Retinal pigment epithelial cell (primary cell): ENCODE measurements at places on chromosomes 13 and 19.

GRCh38 chr19:49851456-49852259 lies 699 bp downstream of the PTOV1 start:
- DNase-seq, result no peak

DNA sequence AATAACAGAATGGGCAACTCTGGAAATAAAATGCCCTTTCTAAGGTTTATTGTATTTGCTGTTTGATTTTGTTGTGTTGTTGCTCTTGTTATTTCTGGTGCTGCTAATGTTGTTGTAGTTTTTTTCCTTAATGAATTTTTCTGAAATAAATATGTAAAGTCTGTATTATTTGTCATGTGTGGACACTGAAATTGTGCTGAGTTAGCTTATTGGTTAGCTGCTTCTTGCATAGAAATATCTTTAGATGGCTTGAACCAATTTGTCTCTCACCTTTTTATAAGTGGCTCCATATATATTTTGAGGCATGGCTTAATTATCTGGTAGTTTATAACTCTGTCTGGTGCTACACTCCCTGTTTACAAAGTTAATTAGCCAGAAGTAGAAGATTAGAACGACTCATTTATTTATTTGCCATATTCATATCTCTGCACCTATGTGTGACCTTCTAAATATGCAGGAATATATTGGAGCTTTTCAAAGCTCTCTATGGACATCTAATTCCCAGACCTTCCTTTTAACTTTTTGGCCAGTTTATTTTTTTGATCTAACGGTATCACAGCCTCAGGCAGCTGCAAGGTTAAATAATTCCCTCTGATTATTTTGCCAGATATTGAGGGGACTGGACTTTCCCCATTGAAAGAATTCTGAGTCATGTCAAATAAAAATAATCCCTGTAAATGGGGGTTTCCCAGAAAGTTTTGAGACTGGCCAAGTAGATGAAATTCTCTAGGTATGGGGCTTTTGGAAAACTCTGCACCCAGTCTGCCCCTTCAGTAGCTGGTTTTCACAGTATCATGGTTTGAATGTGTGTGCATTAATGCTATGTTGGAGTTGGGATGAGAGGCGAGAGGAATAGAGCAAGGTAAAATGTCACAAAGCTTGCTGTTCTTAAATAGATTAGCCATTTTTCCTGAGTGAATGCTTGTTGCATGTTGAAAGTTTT lies 1331.7 kb upstream of the MIR17HG start:
- DNase-seq, result no peak

DNA sequence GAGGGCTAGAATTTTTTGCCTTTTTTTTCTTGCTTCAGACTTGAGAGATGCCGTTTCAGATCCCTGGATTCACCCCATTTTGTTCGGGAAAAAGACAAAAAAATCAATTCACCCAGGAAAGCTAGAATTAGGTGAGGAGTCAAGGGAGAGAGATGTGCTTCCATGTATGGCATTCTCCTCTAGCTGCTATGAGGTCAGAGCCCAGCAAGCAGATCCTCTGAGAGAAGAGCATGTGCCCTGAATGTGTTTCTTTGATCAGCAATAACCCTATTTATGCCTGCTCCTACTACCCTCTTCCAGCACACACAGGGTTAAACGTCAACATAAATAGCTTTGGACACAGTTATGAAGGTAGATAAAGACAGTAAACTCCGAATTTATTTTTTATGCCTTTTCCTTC lies 53.6 kb downstream of the NDFIP2 start:
- no peak for DNase-seq

DNA sequence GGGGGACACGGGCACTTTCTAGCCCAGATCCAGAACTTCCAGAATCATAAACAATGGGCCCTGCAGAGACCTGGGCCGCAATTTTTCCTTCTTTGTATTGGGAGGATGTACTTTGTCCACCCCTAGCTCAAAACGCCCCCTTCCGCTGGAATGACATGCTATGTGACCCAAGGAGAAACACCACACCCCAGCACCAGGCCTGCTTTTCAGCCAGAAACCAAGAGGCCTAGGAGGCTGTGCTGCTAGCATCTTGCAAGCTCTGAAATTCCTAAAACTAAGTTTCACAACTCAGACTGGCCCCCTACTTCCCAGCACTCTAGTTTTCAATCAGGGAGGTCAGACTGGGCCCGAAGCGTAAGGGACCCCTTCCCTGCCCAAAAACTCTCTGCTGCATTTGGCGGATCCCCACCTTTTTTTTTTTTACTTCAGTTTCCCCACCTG lies 538 bp downstream of the LSM4 start:
- peak; percentile 49 for DNase-seq
